ENCODE measurements at places on chromosomes 6 and 20.

GRCh38 chr6:21732731-21733130 is 139.2 kb downstream of the SOX4 start:
- no peak overlapping the region for H3K27ac ChIP-seq
- no peak overlapping the region for H3K4me3 ChIP-seq
- H3K4me1 ChIP-seq: no peaks in the 10 kb centered on the region
- DNase-seq: no peak
- H3K27me3 ChIP-seq: peaks cover 4% of the 10 kb centered on the region
- H3K36me3 ChIP-seq: no peaks in the 10 kb centered on the region

DNA sequence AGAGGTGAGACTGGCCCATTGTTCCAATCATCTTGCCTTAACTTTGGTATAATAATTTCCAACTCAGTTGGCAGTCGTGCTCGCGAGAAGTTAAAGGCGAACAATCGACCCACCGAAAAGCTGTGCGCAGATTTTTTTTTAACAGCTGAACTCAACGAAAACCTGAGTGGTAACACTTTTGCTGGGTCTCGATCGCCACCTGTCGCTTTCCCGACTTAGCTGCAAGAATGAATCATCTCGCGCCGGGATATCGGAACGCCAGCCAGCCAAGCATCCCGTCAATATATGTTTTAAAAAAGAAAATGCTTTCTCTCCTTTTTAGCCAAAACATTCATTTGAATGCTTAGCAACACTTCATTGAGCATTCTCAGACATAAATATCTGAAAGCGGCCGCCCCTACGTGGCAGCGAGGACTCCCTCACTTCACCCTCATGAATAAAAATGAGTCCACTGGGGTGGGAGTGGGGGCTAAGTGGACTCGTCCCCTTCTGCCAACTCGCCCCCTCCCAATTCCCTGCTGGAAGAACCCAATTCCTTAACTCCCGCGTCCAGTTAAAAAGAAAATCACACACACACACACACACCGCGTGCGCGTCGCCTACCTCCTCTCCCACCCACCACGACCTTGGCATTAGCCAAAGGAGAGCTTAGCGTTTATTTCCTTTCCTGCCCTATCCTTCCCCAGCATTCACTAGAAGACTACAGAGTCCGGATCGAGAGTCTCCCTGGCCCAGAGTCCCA is 1.5 kb downstream of the COL12A1 start:
- H3K27ac ChIP-seq: no peak overlapping the region
- peaks cover 82% of the 10 kb centered on the region for H3K27me3 ChIP-seq
- no peak overlapping the region for H3K4me3 ChIP-seq

DNA sequence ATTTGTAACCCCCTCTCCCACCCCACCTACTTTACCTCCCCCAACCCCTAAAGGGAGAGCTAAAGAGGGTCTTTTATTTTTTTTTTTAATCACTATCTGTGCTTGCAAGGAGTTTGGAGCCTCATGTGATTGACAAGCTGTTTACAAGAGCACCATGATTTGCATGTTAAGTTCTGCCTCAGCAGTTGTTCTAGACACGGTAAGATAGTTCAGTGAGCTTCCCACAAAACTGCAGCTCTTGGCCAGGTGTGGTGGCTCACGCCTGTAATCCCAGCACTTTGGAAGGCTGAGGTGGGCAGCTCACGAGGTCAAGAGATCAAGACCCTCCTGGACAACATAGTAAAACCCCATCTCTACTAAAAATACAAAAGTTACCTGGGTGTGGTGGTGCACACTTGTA is 5.0 kb upstream of the PXDC1 start:
- H3K27me3 ChIP-seq: peaks cover 22% of the 10 kb centered on the region
- no peak overlapping the region for H3K27ac ChIP-seq
- no peaks in the 10 kb centered on the region for H3K36me3 ChIP-seq
- peaks cover 3% of the 10 kb centered on the region for H3K4me1 ChIP-seq

GRCh38 chr6:166760288-166760687 is 133.2 kb upstream of the RPS6KA2 start:
- H3K4me3 ChIP-seq: no peak overlapping the region
- no peak overlapping the region for H3K27ac ChIP-seq
- no peaks in the 10 kb centered on the region for H3K36me3 ChIP-seq
- DNase-seq: peak; percentile 61
- peaks cover 34% of the 10 kb centered on the region for H3K27me3 ChIP-seq
- peaks cover 10% of the 10 kb centered on the region for H3K4me1 ChIP-seq

DNA sequence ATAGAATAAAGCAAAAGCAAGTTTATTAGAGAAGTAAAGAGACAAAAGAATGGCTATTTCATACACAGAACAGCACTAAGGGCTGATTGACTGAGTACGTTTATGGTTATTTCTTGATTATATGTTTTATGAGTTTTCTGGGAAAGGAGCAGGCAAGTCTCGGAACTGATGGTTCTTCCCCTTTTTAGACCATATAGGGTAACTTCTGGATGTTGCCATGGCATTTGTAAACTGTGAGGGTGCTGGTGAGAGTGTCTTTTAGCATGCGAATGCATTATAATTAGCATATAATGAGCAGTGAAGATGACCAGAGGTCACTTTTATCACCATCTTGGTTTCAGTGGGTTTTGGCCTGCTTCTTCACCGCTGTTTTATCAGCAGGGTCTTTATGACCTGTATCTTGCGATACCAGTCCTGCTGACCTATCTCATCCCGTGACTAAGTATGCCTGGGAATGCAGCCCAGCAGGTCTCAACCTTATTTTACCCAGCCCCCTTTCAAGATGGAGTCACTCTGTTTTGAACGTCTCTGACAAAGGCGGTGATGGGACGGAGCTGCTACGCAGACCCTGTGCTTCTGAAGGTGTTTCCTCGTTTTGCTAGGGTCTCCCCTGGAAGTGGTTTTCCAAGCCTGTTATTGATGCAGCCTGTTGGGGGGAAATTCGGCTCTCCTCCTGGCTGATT is 45.4 kb upstream of the BMP6 start:
- no peak for DNase-seq
- H3K4me1 ChIP-seq: no peaks in the 10 kb centered on the region
- H3K4me3 ChIP-seq: no peak overlapping the region
- H3K27me3 ChIP-seq: peaks cover 19% of the 10 kb centered on the region
- H3K27ac ChIP-seq: no peak overlapping the region
- H3K36me3 ChIP-seq: no peaks in the 10 kb centered on the region

- no peaks in the 10 kb centered on the region for H3K4me1 ChIP-seq
- no peak overlapping the region for H3K4me3 ChIP-seq
Measured at GRCh38 chr20:37948956-37949355, 46.0 kb downstream of the VSTM2L start.

GRCh38 chr20:57106030-57106682 is 160.3 kb downstream of the BMP7 start:
- no peaks in the 10 kb centered on the region for H3K4me1 ChIP-seq
- H3K4me3 ChIP-seq: no peak overlapping the region
- DNase-seq: no peak
- no peaks in the 10 kb centered on the region for H3K27me3 ChIP-seq

- peaks cover 24% of the 10 kb centered on the region for H3K4me1 ChIP-seq
- H3K36me3 ChIP-seq: peaks cover 90% of the 10 kb centered on the region
- no peak for DNase-seq
- no peak overlapping the region for H3K27ac ChIP-seq
Measured at GRCh38 chr6:33781131-33781975, 7.6 kb downstream of the LEMD2 start.

GRCh38 chr20:36491901-36492617 is 49.3 kb upstream of the MYL9 start:
- H3K4me1 ChIP-seq: peaks cover 40% of the 10 kb centered on the region
- H3K4me3 ChIP-seq: peak overlapping the region; percentile 21
- peaks cover 2% of the 10 kb centered on the region for H3K36me3 ChIP-seq
- peak overlapping the region; percentile 89 for H3K27ac ChIP-seq
- H3K27me3 ChIP-seq: no peaks in the 10 kb centered on the region

DNA sequence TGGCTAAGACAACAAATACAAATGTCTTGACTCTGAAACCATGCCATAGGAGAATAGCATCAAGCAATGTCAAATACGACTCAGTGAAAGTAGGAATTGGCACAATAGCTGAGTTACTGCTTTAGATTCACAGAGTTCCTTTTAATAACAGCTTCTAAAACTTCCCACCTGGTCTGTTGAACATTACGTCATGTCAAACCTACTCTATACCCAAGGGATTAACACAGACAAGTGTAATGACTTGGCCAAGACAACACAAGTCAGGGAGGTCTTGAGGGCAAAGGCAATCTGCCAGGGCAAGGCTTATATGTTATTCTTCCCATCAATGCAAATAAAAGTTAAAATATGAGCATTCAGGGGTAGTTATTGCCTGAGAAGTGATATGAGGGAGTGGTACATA is 265.1 kb upstream of the PRDM1 start:
- no peak overlapping the region for H3K27ac ChIP-seq
- H3K27me3 ChIP-seq: no peaks in the 10 kb centered on the region
- no peak for DNase-seq
- peaks cover 20% of the 10 kb centered on the region for H3K4me1 ChIP-seq
- peaks cover 60% of the 10 kb centered on the region for H3K36me3 ChIP-seq

GRCh38 chr6:16619777-16620176 is 141.5 kb downstream of the ATXN1 start:
- H3K4me3 ChIP-seq: no peak overlapping the region
- peaks cover 53% of the 10 kb centered on the region for H3K4me1 ChIP-seq
- no peak for DNase-seq
- peaks cover 25% of the 10 kb centered on the region for H3K36me3 ChIP-seq
- no peaks in the 10 kb centered on the region for H3K27me3 ChIP-seq

- H3K4me3 ChIP-seq: no peak overlapping the region
- DNase-seq: no peak
- peaks cover 2% of the 10 kb centered on the region for H3K4me1 ChIP-seq
- no peak overlapping the region for H3K27ac ChIP-seq
- no peaks in the 10 kb centered on the region for H3K36me3 ChIP-seq
Measured at GRCh38 chr6:47379328-47379727, 69.6 kb upstream of the TNFRSF21 start.

DNA sequence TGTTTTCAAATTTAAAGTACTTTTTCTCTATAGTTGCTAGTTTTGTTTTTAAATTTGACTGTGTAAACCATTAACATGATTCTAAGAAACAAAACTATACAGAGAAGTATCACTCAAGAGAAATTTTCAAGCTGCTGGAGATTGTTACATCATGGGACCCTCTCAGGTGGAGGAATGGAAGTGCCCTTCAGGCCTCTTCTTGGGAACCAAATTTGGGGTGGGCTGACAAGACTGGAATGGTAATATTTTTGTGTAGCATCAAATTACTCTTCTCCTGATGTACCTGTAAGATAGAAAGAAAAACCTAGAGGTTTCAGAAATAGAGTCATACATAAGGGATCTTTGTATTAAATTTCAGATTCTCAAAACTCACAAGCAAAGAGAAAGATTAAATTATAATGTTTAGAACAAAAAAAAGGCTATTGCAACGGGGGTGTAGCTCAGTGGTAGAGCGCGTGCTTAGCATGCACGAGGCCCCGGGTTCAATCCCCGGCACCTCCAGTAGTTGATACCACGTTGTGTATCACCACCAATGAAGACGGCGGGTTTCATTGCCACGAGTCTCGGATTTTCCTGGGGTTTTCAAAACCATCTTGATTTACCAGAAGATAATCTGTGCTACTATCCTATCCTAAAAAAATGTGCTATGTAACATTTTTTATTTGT is 193.7 kb downstream of the GPX5 start:
- no peaks in the 10 kb centered on the region for H3K4me1 ChIP-seq
- no peak overlapping the region for H3K4me3 ChIP-seq
- no peaks in the 10 kb centered on the region for H3K36me3 ChIP-seq
- H3K27me3 ChIP-seq: peaks cover 41% of the 10 kb centered on the region
- H3K27ac ChIP-seq: no peak overlapping the region
- DNase-seq: no peak

- H3K27ac ChIP-seq: no peak overlapping the region
- DNase-seq: no peak
- H3K27me3 ChIP-seq: peaks cover 12% of the 10 kb centered on the region
- H3K4me1 ChIP-seq: no peaks in the 10 kb centered on the region
- H3K36me3 ChIP-seq: no peaks in the 10 kb centered on the region
Measured at GRCh38 chr6:28001351-28001750, 44.3 kb downstream of the OR2B6 start.

GRCh38 chr6:116008470-116009243 is 52.0 kb downstream of the FRK start:
- no peaks in the 10 kb centered on the region for H3K36me3 ChIP-seq
- peaks cover 18% of the 10 kb centered on the region for H3K27me3 ChIP-seq
- H3K4me1 ChIP-seq: peaks cover 11% of the 10 kb centered on the region
- no peak overlapping the region for H3K27ac ChIP-seq
- DNase-seq: no peak

DNA sequence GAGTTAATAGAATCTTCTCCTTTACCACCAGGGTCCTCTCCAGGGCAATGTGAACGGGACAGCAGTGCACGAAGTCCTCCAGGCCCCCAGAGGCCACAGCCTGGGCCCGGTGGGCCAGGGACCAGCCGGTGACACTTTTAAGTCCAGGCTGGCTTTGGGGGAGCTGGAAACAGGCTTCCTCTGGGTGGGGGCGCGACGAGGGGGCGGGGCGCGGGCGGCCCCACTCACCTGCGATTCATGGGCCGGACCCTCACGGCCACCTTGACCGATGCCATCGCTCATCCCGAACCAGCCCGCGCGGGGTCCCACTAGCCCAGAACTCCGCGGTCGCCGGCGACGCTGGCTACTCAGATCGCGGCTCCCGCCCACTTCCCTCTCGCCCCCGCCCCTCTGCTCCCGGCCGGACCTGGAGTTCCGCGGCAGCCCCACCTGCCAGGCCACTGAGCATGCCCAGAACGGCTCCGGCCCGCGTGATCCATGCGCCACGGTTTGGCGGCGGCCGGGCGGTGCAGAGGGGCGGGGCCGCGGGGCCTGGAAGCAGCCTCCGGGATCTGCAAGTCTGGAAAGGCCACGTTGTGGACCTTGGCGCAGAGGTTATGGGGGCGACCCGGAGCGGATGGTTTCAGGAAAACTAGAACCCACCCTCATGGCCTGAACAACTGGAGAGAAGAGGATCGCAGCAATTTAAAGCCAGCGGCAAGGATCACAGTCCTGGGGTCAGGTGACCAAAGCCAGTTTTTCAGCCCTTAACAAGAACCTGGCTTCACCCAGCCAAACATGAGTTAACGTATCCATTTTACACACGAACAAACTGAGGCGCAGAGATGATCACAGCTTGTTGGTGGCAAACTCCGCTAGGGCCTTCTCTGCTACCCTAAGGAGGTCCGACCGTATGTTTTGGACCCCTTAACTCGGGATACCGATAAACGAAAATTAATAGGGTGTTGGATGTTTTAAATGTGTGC is at the start of gene KIF16B:
Gene KIF16B (minus strand): TSS at position 448 of the 965 bp plus-strand sequence. CDS start 173 bp downstream, at position 275.
- peak; percentile 88 for DNase-seq
- no peaks in the 10 kb centered on the region for H3K36me3 ChIP-seq
- H3K4me3 ChIP-seq: peak within 1 kb of the TSS; percentile 83
- H3K4me1 ChIP-seq: peaks cover 43% of the 10 kb centered on the region

DNA sequence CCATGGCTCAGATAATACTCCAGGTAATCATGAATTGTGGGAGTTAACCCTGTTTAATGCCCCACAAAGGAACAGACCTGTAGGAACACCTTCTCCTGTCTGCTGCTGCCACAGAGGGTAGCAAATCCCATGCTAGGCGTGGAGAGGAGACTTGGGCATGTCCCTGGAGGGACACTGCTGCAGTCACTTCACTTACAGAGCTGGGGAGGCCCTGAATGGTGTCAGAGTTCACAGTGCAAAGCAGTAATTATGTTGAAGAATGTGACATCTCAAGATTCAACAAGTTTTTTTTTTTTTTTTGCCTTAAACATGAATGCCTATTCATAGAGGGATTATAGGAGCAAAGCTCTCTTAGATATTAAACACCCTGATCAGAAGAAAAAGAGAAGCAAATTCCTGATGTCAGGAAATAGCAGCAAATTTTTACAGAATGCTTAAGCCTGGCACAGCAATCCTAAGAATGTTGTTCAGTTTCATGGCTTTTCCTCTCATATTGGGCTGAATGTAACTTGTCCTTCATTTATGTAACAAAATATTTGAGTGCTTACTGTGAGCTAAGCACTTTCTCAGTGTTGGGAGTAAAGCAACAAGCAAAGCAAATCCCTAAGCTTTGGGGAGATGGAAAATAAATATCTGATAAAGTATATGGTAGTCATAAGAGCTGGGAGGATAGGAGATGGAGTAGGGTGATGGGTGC is 45.0 kb downstream of the CARMIL1 start:
- no peaks in the 10 kb centered on the region for H3K4me1 ChIP-seq
- no peak for DNase-seq
- no peak overlapping the region for H3K27ac ChIP-seq
- no peak overlapping the region for H3K4me3 ChIP-seq

All from activated CD4-positive, alpha-beta memory T cell treated with anti-CD3 and anti-CD28 coated beads, Interleukin-2, amount 10 ng/mL, durations not matched to agents 7 days and 5 days (primary cell).